NCI-H226 (cell line): ENCODE measurements at places on chromosomes 2 and 18.

DNA sequence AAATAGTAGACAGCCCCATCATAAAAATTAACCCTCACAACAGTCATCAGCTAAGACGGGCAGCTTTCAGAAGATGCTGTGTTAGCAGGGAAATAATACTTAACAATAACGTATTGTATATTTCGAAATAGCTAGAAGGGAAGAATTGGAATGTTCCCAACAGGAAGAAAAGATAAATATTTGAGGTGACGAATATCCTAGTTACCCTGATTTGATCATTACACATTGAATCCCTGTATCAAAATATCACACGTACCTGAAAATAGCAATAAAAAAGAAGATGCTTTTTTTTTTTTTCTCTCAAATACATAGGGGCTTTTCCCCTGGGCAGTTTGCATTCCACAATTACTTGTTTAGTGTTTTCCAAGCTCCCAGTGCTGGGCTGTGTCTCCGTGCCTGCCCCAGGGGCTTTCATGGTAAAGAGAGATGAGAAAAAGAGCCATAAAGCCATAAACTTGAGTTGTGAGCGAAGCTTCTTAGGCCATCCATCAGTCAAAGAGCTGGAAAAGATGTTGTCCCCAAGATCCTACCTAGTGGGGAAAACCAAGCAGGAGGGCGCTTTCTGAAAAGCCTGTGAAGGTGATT, 183.0 kb upstream of the REV1 start:
- no peak for DNase-seq

DNA sequence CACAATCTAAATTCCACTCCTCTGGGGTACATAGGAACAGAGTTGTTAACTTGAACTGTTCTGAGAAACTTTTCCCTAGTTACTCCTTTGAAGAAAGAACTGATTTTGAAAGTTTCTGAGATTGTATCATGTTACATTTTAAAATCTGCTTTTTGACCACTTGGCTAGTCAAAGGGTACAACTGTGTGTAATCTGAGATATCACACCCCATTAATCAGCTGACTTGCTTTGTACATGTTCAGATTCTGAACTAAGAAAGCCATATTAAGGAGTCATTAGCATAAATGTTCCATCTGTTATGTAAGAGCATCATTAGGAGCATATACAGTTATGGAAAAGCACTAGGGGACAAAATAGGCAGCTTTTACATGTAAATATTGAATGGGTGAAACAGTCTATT, 3.8 kb upstream of the WDR35 start:
- DNase-seq: no peak

GRCh38 chr2:48248251-48248933, 281.6 kb upstream of the STON1 start:
- peak; percentile 74 for DNase-seq

DNA sequence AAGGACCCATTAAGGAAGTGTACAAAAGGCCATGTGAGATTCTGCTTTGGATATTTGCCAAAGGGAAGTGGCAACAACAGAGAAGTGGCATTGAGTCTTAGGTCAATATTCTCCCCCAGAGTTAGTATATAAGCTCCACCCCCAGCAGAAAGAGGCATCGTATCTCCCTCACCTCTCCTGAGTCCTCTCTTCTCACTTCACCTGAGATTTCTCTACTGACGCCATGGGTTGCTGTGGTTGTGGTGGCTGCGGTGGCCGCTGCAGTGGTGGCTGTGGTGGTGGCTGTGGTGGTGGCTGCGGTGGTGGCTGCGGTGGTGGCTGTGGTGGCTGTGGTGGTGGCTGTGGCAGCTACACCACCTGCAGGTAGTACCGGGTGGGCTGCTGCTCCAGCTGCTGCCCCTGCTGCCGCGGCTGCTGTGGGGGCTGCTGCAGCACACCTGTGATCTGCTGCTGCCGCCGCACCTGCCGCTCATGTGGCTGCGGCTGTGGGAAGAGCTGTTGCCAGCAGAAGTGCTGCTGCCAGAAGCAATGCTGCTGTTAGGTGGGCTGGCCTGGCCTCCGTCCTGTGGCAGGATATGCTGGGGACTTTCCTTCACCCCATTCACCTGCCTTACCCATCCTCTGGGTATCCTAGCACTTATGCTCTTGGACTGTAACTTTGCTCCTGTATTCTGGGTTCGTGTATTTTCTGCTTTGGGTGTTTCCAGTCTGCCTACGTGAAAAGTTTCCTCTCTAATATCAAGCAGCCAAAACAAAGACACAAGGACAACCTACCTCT, 5.9 kb downstream of the SCYGR3 start:
- no peak for DNase-seq

GRCh38 chr2:15169326-15170069, 391.6 kb downstream of the NBAS start:
- DNase-seq: peak; percentile 100

DNA sequence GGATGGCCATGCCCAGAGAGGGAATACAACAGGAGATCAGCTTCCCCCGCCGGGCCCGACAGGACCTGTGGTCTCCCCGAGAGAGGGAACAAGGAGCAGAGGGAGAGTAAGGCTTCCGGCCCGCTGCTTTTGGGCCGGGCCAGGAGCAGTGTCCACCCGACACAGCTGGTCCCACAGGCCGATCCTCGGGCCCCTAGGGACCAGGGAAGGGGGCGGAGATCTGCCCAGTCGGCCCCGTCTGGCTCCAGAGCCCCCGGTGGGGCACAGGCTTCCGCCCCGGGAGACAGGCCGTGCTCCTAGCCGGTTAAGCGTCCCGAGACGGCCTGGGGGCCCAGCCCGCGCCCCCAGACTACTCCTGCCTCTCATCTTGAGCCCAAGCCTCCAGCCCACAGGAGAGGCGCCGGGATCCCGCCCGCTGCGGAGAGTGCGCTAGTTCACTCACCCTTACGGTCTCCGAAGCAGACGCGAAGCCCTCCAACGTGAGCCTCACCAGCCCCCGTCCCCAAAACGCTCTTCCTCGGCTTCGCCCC, at the start of gene MCFD2:
MCFD2 (minus strand) TSS at position 526 of the 530 bp plus-strand sequence. CDS start 6,635 bp downstream, outside the sequence.
- no peak for DNase-seq

- DNase-seq: no peak
Observed at GRCh38 chr2:60827369-60827768, 54.0 kb upstream of the REL start.

DNA sequence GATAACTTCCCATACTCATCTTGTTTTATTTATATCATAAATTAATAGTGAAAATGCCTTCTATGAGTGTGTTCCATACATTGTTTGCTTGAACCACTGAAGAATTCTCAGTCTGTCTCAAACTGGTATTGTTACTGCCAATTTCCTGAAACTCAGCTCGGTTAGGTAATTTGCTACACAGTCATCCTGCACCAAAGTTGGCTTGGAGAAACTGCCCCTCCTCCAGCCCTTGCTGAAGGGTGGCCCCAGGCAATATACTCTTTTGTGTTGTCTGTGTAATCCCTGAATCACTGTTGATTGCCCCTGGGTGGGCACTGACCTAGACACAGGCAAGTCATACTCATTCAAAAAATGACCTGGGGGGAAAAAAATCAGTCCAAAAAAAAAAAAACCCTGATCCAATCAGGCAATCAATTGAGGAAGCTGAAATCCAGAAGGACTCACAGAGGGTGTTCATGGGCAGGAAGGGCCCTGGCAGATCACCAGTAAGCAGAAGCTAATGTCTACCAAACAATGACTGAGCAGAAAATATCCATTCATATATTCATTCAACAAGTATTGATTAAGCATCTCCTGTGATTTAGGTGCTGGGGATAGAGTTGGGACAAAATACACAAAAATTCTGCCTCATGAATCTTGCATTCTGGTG, 3.8 kb upstream of the SESTD1 start:
- peak; percentile 78 for DNase-seq

DNA sequence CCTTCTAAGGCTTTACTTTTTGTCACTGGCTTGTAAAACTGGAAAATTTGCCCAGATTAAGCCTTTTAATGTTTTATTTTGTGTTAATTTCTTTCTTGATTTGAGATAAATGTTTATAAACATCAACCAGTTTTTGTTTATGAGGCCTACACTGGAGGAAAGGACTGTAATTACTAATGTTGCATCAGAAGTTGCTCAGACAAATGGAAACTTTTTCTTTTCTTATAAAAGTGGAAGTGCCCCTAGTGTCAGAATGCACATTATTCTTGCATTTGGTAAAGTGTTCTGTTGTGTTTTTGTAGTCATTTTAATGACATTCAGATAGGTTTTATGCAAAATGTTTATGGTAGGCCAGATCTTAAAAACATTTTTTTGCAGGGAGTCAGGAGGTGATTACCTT, 25.3 kb downstream of the LCLAT1 start:
- DNase-seq: no peak

DNA sequence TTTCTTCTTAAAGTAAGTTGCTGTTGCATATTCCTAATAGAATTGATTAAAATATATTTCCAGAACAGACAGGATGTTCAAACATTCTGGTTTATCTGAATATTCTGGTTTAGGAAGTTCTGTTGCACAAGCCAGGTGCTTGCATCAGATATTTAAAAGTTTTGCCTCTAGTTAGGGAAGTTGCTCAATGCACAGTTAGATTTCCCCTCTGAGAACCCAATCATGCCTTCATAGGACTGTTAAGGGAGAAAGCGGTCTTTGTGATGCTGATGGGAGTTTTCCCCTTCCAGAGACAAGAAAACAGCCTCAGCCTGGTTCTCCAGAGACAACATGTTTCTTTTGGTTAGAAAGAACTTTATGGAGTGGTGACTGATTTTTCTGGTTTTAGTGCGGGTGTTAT, 65.6 kb upstream of the REV1 start:
- no peak for DNase-seq

DNA sequence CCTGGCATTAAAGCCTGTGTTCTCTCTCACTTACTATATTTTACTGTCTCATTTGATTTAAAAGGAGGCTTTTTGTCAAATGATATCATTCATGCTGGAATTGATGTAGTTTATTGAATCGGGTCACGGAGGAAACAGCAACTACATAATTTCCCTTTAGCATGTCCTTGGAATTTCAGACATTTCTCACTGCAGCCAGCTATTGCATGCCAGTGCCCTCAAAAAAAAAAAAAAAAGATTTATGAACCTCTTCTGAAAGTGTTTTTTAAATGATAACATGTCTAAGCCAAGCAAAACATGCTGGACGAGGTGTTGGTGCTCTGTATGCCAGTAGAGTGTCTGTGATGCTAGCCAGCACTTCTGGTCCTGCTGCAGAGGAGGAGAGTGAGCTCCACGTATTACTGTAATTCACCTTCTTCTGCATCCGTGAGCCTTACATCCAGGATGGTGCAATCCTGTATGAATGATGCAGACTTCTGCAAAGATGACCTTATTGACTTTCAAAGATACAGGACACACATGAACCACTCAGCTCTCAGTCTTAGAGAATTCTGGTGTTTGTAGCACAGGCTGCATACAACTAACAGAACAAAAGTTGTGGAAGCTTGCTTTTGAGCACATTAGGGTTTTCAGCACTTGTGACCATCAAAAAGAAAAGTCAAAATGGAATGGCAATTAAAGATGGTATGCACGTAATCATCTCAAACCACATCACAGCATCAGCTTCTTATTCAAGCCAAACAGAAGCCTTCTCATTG, 31.1 kb downstream of the UGP2 start:
- no peak for DNase-seq

DNA sequence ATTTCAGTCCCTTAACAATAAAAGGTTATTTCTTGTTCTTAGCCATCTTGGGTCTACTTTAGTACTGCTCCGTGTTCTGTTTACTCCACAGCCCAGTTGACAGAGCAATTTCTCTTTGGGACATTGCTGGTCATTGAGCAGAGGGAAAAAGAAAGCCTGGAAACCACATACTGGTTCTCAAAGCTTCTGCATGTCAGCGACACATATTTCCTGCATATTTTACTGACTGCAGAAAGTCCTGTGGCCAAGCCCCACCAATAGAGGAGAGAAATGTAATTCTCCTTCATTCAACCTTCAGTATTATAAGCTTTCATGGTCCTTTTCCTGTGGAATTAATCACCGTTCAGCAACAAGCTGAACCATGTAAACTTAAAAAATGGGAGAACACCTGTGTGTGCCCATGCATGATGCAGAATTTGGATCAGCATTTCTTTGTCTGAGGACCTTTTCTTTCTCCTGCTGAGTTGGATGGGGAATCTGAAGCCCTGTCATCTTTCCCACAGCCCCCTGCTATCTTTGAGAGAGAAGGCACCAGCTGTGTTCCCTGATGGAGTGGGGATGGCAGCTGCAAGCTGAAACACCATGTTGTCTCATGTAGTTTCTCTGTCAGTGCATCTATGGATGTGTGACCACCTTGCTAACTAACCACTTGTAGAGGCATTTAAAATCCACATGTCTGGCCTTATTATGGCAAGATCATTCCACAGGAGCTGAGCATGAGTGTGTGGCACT, 431.6 kb downstream of the MEIS1 start:
- no peak for DNase-seq

DNA sequence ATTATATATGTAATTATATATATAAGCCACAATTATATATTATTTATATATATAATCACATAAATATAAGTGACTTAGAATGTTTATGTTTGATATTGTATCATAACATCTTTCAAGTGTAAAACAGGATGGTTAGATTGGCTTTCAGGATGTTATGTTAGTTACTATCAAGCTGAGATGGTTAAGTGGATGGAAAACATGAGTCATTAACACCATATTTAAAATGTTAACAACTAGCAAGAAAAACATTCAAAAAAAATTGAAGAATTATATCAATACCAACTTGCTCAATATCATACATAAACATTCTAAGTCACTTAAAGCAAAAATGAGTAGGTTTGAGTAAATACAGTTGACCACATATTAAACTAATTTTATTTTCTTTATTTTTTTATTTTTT, 21.8 kb upstream of the RAB27B start:
- no peak for DNase-seq

DNA sequence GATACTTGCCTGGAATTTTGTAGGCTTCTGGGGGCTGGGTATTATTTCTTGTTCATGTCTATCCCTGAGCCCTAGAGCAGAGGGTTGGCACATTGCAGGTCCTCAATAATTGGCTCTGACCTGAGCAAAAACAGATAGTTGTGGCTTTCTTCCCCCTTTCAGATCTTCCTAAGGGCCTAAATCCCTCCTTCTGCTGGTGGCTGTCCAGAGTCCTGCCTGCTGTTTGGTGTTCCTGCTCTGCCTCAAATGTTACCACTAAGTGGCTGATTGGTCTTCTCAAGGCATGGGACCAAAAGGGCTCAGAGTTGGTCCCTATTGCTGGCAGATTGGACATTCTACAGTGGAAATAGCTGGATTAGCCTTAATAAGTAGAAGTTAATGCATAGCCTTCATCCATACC, 1.1 kb upstream of the CRYGB start:
- no peak for DNase-seq
